Activated effector memory CD4-positive, alpha-beta T cell treated with anti-CD3 and anti-CD28 coated beads, Interleukin-2, amount 50 U/mL, for 16 hours (primary cell): ENCODE measurements at places on chromosomes 16 and 17.

GRCh38 chr16:73255031-73255430, 207.1 kb upstream of the ZFHX3 start:
- no peak for DNase-seq

DNA sequence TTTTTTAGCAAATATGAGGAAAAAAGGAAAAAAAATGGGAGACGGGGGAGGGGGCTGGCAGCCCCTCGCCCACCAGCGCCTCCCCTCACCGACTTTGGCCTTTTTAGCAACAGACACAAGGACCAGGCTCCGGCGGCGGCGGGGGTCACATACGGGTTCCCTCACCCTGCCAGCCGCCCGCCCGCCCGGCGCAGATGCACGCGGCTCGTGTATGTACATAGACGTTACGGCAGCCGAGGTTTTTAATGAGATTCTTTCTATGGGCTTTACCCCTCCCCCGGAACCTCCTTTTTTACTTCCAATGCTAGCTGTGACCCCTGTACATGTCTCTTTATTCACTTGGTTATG, 1.2 kb upstream of the TMEM88 start:
- peak; percentile 64 for DNase-seq

DNA sequence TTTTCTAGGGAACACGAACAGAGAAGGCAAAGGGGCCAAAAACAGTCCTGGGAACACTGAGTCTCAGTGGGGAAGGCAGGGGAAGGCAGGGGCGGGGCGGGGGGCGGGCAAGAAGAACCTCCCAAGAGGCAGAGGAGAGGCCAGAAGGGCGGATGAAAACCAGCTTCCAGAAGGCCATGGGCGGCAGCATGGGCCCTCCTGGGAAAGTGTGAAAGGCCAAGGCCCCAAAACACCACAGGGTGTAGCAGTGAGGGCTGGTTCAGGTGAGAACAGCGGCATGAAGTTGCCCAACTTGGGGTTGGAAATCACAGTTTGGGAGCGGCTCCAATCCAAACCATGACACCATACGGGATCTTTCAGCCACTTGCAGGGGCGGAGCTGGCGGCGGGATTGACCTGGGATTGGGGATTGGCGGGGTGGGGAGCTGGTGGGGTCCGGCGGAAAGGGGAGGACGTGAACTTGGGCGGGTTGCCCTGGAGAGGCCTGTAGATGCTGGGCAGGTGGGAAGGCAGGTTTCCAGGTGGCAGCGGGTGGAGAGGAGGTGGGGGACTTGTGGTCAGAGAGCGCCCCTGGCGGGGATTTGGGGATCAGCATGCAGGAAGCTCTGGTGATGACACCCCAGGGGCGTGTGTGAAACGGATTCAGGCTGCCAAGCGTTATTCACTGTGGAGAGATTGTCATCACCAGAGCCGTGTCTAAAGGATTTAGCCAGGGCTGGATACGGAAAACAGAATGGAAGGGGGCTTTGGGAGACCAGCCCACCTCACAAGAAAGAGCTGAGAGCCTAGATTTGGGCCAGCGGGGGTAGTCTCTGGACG, 80.9 kb downstream of the ARHGAP23 start:
- DNase-seq = peak; percentile 89

DNA sequence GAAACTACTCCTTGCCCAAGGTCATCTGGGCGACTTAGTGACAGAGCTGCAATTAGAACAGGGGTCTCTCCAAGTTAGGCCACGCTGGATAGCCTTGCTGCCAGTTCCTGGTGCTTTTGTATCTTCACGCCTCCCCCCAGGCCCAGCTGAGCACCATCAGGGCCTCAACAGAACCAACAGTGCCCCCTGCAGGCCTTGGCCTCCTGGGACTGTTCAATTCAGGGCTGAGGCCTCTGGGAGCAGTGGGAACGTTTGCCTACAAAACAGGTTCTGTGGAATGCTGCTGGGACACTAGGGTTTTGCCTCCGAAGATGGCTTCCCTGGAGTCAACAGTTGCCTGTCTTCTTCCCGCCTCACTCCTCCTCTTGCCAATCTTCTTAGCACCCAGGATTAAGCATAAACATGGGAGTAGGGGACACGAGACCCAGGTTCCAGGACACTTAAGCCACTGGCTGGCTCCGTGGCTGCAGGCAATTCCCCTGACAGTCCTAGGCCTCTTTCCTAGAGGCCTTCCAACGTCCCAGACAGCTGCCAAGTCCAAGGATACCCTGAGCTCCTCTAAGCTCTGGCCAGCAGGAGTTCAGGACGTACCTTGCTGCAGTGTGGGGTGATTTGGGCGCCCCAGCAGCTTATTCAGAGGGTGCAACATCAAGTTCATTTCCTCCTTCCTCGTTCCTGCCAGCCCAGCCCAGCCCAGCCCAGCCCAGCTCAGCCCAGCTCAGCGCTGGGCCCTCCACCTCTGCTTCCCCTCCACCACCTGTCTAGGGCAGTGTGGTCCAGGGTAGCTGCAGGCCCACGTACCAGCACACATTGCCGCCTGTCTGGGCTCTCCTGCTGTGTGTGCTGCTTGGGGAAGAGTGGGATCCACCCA, 246.6 kb upstream of the RPL38 start:
- DNase-seq = peak; percentile 80

- no peak for DNase-seq
These were observed 10.2 kb downstream of the CFAP20 start for GRCh38 chr16:58118801-58119508.

DNA sequence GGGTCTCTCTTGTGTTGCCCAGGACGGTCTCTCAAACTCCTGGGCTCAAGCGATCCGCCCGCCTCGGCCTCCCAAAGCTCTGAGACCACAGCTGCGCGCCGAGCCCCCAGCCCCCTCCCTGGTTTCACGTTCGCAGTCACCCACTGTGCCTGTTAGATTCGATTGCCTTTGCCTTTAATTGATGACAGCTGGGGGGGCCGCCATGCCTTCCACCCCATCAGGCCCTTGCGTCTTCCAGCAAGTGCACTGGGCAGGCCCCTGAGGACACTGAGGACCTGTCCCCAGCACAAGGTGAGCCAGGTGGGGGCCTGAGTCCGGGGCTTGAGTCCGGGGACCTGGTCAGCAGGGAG, 3.3 kb downstream of the IGFALS start:
- no peak for DNase-seq

- DNase-seq = no peak
These were observed 140.9 kb downstream of the MRTFB start for GRCh38 chr16:14211856-14212543.

- no peak for DNase-seq
These were observed 94.7 kb downstream of the MGAT5B start for GRCh38 chr17:76962858-76963257.

DNA sequence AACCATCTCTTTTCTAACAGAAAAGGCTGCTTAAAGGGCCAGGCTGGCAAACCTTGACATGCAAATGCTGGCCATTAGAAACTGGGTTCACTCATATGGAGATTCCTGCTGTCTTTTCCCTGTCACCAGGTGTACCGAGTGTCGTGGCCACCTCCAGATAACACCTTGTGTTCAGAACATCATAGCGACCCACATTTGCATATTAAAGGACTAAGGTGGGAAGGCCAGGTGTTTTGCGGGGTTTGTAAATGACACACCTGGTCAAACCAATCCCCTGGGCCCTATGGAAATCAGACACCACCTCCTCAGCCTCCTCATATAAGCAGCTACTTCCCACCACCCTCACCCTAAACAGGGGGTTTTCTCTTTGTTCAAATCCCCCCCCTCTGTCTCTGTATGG, 2.5 kb upstream of the AIPL1 start:
- no peak for DNase-seq

GRCh38 chr17:21376759-21377690, 868 bp downstream of the KCNJ12 start:
- DNase-seq = no peak

- no peak for DNase-seq
These were observed 618 bp downstream of the AANAT start for GRCh38 chr17:76467809-76468633.

- DNase-seq = peak; percentile 69
These were observed 14.9 kb downstream of the NAA60 start for GRCh38 chr16:3458278-3458851.

GRCh38 chr17:2449486-2449885, 48.6 kb upstream of the MNT start:
- DNase-seq = no peak

DNA sequence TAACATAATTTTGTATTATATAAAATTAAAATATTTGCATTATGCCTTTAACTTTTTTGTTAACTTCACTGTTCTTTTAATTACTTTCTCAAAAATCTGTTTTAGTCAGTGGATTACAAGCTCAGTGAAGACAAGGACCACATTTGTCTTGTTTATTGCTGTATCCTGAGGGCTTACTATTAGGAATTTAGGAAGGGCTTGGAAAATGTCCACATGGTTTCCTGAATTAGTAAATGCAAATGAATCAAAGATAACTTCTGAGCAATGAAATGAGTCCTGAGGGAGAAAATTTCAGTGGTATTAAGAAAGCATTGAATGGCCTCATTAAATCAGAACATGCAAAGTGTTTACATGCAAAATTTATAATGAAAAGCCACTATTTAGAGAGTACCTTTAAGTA, 1293.2 kb upstream of the GOT2 start:
- DNase-seq = no peak

GRCh38 chr16:4607841-4608703, 6.6 kb downstream of the UBALD1 start:
- no peak for DNase-seq

- no peak for DNase-seq
These were observed 17.4 kb upstream of the MPRIP start for GRCh38 chr17:17024778-17025300.

GRCh38 chr17:7048968-7049367, 5.1 kb upstream of the SLC16A11 start:
- DNase-seq = no peak

GRCh38 chr17:57406131-57406980, 150.0 kb downstream of the MSI2 start:
- DNase-seq = no peak

GRCh38 chr16:10817963-10818941, at the start of gene TVP23A:
TSS of gene TVP23A (minus strand) at chr16:10818794. CDS start at chr16:10818493, 301 bp downstream.
- no peak for DNase-seq

DNA sequence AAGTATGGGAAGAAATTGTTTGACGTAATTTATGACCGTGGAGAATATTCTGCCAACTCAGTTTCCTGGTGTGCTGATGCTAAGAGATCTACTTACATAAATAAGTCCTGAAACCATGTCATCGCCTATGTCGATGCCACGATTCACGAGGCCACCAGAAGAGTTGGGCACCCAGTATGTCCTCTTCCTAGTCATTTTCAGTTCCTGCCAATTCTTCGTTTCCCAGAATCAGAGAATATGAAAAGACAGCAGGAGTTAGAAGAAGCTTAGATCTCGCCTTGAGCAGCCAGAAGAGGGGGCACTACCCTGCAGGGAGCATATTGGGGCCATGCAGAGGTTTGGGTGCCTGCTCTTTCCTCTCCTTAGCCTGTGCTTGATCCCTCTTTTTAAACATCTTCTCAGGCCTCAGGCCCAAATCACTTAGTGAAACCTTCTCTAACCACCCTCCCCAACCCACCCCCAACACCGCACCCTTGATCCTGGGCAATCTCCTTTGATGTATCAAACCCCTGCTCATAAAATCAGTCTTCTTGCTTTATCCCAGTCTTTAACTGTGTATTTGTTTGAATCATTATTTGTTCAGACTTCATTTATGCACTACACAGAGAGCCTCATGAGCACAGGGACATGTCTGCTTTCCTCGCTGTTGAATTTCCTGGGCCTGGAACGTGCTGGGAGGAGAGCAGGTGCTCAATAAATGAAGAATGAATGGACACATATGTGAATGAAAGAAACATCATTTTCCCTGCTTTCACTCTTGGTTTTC, 12.2 kb upstream of the LONP2 start:
- DNase-seq = no peak

GRCh38 chr17:14318918-14319205, 18.0 kb downstream of the HS3ST3B1 start:
- DNase-seq = peak; percentile 62

DNA sequence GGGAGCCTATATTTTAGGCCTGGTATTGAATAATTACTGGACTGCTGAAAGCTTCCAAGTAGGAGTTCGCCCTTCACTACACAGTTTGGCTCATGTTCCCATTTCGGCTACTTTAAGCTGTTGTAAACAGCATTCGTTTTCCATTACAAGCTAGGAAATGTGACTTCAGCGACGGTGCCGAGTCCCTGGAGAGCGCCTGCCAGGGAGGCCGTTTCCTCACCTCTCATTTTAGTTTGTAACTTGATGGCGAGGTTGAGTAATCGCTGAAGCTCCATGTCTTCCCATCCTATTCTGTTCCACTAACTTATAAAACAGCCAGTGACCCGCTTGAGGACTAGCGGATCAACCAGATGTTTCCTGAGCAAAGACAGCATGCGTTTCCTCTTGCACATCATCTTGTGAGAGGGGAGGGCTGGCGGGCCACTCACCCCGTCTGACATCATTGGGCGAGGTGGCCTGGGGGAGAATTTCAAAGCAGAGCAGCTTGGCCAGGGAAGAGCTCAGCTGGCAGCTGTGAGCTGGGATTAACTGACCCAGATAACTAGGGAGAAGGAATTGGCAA, 32.9 kb downstream of the PCTP start:
- DNase-seq = no peak

- DNase-seq = peak; percentile 62
These were observed 4.5 kb upstream of the CCDC57 start for GRCh38 chr17:82217120-82217529.

GRCh38 chr17:10337976-10338375, 34.8 kb downstream of the MYH13 start:
- no peak for DNase-seq

DNA sequence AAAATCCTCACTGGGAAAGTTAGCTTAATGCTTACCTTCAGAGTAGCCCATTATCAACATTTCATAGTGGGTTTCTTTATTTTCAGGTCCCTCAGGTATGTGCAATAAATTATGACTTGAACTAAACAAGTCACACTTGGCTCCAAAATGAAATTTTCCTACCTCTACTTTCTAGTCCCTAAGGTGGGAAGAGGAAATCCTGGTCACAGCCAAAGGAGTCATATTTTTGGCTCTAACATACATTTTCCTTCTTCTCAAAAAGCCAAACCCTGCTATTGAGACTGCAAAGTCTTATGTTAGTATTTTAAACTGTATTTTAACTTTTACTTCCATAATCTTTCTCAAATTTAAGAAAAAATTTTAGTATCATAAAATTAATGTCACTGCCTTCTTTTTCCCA, 128.9 kb downstream of the BRIP1 start:
- no peak for DNase-seq

GRCh38 chr17:647324-648197, 67.1 kb downstream of the VPS53 start:
- no peak for DNase-seq

DNA sequence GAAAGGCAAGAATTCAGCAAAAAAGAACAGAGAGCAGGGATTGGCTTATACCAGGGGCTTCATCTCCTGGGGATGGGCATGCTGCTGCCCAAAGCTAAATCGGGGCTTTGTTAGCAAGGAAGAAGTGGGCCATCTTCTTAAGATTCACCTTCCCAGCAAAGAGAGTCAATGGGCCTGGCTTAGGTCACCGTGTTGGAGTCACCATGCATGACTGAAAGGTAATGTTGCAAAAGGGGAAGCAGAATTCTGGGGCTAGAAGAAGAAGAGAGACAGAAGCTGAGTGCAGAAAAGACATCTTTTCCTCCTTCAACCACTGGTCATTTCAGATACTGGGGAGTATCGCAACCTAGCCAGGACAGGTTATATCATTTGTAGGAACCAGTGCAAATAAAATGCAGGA, 76.3 kb upstream of the KIFC3 start:
- DNase-seq = no peak

- no peak for DNase-seq
These were observed 12.4 kb downstream of the WSB1 start for GRCh38 chr17:27306276-27306835.

- DNase-seq = no peak
These were observed 17.0 kb downstream of the MPO start for GRCh38 chr17:58263773-58264172.

- peak; percentile 72 for DNase-seq
These were observed 1.3 kb downstream of the AKAP1 start for GRCh38 chr17:57086069-57086930.
